Amniotic stem cell (primary cell): ENCODE measurements at places on chromosomes 12 and 14.

DNA sequence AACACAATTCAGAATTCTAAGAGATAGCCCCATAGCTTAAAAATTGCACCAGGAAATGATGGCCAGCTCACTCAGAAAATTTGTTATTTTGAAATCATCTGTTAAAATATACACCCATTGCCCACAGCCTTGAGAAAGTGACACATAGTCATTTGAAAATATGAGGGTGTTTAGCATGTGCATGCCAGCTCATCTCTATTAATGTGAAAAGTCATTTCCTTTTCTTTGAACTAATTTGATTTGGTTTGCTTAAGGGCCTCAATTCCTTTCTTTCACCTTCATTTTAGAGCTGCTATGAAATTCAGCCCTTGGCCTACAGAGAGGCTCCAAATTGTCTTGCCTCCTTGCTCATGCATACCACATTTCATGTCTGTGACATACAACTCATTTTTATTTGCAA is 241.4 kb downstream of the PHLDA1 start:
- DNase-seq: no peak

- peak; percentile 98 for DNase-seq
These were observed 7.9 kb downstream of the DYNC1H1 start for GRCh38 chr14:101972126-101972866.

DNA sequence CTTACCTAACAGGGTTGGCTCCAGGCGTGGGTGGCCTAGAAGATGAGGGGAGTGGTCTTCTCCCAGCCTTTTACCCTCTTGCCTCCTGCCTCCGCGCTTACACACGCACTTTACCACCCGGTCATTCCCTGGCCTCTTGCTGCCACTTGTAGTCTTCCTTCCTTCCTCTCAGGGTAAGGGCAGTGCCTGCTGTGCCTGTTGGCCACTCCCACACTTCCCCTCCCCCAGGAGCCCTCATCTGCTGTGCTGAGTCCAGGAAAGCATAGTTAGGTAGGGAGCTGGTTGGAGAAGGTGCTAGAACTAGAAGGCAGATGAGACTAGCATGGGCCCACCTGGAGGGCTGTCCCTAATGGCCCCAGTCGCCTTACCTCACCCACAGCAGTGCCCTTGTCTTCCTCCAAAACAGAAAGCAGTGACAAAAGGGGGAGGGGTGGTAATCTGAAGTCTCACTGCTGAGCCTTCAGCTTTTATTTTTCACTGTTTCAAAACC is 54.3 kb upstream of the SRSF5 start:
- no peak for DNase-seq

GRCh38 chr12:95583933-95584332 is 32.7 kb upstream of the USP44 start:
- DNase-seq: no peak

- no peak for DNase-seq
These were observed 616.3 kb downstream of the LRFN5 start for GRCh38 chr14:42222924-42223471.

GRCh38 chr14:67313153-67313552 is 46.5 kb downstream of the ATP6V1D start:
- no peak for DNase-seq

- peak; percentile 51 for DNase-seq
These were observed 995 bp upstream of the HSP90B1 start for GRCh38 chr12:103929046-103929783.

GRCh38 chr14:104518659-104519350 is 60.8 kb upstream of the C14orf180 start:
- no peak for DNase-seq

GRCh38 chr14:100237735-100238418 is 1.1 kb upstream of the YY1 start:
- no peak for DNase-seq

GRCh38 chr14:50000380-50001150 is 107.7 kb downstream of the ARF6 start:
- peak; percentile 58 for DNase-seq

- DNase-seq: no peak
These were observed 3.8 kb upstream of the SCARB1 start for GRCh38 chr12:124867401-124867930.

DNA sequence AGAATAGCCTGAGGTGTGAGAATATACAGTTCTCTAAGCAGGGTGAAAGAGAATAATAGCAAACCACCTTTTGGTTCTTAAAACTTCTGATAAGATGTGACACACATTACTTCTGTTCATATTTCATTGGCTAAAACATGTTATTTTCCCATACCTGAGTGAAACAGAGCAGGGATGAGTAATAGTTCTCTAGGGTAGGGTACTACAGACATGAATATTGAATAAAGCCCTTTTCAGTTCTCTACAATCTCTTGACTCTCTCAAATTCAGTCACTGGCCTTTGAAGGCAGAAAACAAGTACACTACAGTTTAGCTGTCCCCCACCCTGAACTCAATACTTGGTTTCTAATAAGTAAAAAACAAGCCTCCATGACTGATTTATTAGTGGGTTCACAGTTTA is 454.1 kb upstream of the MDGA2 start:
- DNase-seq: no peak

GRCh38 chr12:106317406-106318082 is 15.0 kb downstream of the TCP11L2 start:
- DNase-seq: no peak

GRCh38 chr12:22083167-22083566 is 37.1 kb downstream of the CMAS start:
- DNase-seq: peak; percentile 10

- no peak for DNase-seq
These were observed 15.8 kb downstream of the NID2 start for GRCh38 chr14:52053044-52053443.

GRCh38 chr14:104773505-104774452 is 20.8 kb downstream of the SIVA1 start:
- no peak for DNase-seq

- no peak for DNase-seq
These were observed 12.8 kb downstream of the DIP2B start for GRCh38 chr12:50517421-50518048.

DNA sequence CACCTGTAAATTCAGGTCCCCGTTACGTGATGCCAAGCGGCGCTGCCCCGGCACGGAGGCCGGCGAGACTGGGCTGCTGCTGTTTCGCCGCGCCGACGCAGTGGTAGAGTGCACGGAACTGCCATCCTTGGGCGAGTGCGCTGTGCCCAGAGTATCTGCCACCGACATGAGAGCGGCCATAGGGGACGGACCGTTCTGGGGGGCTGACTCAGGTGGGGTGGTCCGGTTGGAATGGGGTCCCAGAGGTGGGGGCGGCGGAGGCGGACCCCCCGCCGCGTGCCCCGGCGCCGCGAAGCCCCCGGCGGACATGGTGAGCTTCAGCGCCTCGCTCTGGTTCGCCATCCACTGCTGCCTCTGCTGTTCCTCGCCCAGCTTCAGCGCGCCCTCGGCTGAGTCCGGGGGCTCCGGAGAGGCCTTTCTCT is 2.8 kb downstream of the IRF2BPL start:
- no peak for DNase-seq

- DNase-seq: peak; percentile 66
These were observed 5.8 kb upstream of the TBPL2 start for GRCh38 chr14:55446127-55446736.

GRCh38 chr12:52010152-52010622 is 3.4 kb downstream of the TAMALIN start:
- DNase-seq: no peak

DNA sequence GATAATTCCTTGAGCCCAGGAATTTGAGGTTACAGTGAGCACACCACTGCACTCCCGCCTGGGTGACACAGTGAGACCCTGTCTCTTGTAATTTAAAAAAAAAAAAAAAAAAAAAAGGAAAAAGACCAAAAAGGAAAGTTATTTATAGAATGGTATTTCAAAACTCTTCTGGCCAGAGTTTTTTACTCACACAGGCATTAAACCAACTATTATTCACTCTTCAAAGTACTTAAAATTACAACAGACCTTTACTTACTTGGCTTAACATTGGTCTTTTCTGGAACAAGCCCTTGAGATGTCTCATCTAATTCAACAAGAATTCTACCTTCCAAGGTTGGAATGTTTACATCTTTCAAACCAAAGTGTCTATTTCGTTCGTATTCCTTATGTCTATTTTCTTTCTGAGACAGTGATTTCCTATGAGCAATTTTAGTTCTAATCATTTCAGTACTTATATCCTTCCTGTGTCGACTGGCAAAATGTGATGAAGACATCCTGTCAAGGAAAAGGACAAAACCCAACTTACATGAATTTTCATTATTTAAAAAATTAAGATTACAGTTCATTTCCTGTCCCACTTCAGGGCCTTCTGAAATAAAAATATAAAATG is 2.6 kb downstream of the DLGAP5 start:
- no peak for DNase-seq

- no peak for DNase-seq
These were observed 471.9 kb downstream of the RPS29 start for GRCh38 chr14:49114161-49114893.

DNA sequence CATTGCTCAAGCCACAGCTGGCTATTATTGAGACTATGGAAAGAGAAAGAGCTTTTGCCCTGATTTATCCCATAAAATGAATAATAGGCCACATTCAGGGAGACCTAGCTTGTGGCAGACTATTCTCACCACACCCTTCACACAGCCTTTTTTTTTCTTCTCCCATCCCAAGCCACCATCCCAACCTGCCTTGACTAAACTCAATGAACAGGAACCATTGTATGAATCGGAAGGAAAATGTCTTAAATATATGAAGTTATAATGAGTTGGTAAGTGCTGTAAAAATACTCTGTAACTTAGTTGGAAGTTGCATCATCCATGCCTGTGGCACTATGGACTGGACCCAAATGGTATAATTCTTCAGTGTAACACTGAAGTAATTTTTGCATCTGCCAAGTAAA is 338.4 kb downstream of the RAD51B start:
- DNase-seq: no peak

GRCh38 chr12:47004634-47005033 is 74.8 kb upstream of the PCED1B start:
- no peak for DNase-seq

DNA sequence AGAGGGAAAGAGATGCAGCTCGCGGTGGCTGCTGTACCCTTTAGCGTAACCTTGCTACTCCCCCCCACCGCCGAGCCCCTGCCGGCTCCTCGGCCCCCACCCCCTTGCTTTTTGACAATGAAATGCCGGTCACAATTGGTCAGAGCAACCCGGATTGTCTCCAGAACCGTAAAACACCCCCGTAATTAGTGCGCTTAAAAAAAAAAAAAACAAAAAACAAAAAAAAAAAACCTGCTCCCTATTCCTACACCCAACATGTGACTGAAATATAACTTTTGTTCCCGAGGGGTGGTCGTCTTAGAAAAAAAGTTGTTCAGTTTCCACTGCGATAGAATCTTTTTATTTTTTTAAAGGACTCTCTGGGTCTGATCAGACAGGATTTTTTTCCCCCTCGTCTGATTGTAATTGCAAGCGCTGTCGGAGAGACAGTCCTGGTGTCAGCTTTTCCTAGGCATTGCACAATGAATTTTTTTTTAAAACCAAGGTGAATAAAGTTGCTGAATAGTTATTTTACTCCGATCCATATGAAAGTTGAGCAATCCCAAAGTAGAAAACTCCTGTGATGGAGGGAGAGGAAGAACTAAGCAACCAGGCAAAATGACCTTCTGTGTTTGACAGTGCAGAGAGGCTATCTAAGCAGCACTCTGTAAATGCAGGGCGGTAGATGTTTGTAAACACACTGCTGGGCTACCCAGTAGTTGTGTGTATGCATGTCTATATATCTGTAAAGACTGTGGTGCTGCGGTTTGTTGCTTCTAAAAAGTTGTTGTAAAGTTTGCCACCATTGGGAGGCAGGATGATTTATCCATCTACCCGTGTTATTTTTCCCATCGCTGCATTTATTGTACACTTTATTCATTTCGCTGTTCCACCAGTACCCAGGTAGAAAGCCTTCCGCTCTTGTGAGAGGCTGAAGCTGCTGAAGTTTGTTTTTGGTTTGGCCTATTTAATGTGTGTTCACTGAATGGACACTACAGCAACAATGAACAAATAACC is 1.1 kb downstream of the ETV6 start:
- peak; percentile 8 for DNase-seq

DNA sequence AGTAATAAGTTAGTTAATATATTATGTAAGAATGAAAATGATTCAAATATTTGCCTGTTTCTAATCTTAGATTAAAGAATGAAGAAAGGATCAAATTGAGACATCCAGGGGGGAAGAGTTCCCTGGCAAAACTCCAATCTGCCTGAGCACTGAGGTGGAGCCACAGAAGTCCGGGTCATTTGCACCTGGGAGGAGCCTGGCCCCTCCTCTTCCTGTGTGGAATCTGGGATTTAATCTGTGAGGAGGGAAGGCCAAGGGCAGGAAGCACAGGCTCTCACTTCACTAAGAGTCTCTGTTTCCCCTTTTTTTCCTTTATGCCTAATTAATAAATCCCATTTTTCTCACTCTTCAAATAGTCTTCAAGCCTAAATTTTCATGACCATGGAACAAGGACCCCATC is 599.5 kb downstream of the FLRT2 start:
- DNase-seq: no peak

DNA sequence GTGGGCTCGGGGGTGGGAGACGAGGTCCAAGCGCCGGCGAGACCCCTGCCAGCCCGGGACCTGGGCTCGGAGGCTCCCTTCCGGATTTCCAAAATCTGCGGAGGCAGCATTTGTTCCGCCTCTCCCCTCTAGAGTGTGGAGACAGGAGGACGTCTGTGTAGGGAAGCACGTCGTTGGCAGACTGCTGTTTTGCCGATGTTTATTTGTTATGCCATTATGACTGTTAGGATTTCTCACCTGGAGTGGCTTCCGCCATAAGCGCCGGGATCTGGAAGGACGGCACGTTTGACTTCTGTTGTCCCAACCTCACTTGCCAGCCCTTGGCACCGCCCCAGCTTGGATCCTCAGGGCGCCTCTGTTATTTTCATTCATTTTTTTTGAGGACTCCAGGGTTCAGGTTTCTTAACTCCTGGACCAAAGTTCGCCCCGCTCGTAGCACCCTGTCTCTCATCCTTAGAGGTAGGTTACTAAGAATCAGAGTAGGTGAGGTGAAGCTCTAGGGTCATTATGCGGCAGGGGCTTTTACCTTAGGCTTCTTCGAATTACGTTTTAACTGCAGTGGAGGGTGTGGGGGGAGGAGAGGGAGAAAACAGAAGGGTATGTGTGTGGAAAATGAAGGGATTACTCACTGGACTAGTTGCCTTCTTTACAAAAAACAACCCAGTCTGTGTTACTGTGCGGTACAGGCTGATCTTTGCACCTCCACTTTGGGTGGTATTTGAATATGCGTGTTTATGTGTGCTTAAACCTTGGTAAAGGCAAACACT is 547 bp upstream of the PYGL start:
- no peak for DNase-seq

GRCh38 chr14:72796935-72797334 is 97.0 kb downstream of the DPF3 start:
- no peak for DNase-seq

- DNase-seq: no peak
These were observed 35.1 kb upstream of the C14orf180 start for GRCh38 chr14:104544362-104544961.
